Fibroblast of skin of right biceps (primary cell): ENCODE measurements at places on chromosomes 7 and 10.

GRCh38 chr10:23198610-23198939 is 6.5 kb downstream of the PTF1A start:
- no peak for DNase-seq

- DNase-seq = no peak
These were observed 282.3 kb upstream of the SEMA3C start for GRCh38 chr7:81201188-81201587.

DNA sequence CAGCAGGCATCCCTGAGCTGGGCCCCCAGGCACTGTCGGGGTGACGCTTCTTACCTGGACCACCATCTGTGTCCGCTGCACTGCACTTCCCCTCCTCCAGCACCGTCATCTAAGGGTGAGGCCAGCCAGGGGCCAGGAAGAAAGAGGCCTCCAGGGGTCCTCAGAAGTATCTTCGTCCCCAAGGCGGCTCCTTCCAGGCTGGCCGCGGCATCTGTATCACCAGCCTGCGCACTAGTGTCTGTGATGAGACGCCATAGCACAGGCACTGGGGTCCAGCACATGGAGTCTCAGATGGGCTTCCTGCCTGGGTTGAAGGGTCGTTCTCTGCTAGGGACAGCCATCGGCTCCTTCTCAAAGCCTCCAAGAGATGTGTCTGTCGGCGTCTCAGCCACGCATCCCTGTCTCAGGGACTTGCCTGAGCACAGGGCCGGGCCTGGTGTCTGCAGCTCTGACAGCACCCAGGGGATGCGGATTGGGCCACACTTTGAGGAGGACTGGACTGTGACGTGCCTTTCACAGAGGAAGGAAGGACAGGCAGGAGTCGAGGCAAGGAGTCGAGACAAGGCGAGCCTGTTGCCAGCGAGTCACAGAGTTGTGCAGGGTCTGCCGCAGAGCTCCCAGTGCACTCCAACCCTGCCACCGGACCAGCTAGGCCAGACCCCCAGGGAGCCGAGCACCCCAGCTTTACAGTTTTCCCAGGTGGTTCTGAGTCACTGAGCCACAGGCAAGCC is 101.5 kb upstream of the DIP2C start:
- DNase-seq = no peak

DNA sequence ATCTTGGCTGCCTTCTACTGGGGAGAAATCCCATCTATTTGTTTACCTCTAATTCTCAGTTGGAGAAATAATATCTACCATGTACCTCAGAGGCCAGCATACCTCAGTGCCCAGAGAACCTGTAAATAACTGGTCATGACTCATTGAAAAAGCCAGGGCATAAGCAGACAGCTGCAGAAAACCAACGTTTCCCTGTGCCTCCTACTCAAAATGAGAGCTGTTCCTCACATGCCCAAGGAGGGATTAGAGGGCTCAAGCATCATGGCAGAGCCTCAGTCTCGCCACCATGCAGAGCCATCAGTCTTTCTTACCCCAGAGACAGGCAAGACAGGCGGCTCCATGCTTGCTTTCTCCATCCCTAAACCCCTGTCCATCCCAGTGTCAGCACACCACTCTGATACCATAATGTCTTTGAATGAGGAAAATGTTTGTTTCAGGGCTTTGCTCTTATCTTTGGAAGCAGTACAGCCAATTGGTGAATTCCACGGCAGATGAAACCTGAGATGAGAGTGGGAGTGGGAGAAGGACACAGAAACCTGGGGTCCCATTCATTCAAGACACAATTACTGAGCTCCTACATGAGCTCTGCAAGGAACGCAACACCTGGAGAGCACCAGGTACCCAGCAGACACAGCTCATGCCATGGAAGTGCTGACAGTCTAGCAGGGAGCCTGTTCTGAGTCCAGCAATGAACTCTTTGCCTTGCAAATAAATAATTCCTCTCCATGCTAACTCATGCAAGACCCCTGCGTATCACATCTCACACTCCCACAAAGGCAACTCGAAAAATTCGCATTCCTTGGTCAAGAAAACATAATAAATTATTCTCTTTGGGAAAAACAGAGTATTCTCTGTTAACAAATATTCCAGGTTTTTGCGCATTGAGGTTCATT is 21.1 kb downstream of the PON1 start:
- peak; percentile 10 for DNase-seq

- no peak for DNase-seq
These were observed 133.3 kb downstream of the CCDC3 start for GRCh38 chr10:12868229-12868628.
